ENCODE measurements at places on chromosomes 6 and 20.

- no peak for DNase-seq
Measured at GRCh38 chr6:81683912-81684311, 68.6 kb downstream of the TENT5A start.

GRCh38 chr6:157434349-157435033, 53.5 kb downstream of the ZDHHC14 start:
- no peak for DNase-seq

GRCh38 chr20:44166008-44166407, 21.0 kb downstream of the JPH2 start:
- no peak for DNase-seq

- no peak for DNase-seq
Measured at GRCh38 chr6:37862992-37863391, 43.5 kb downstream of the ZFAND3 start.

DNA sequence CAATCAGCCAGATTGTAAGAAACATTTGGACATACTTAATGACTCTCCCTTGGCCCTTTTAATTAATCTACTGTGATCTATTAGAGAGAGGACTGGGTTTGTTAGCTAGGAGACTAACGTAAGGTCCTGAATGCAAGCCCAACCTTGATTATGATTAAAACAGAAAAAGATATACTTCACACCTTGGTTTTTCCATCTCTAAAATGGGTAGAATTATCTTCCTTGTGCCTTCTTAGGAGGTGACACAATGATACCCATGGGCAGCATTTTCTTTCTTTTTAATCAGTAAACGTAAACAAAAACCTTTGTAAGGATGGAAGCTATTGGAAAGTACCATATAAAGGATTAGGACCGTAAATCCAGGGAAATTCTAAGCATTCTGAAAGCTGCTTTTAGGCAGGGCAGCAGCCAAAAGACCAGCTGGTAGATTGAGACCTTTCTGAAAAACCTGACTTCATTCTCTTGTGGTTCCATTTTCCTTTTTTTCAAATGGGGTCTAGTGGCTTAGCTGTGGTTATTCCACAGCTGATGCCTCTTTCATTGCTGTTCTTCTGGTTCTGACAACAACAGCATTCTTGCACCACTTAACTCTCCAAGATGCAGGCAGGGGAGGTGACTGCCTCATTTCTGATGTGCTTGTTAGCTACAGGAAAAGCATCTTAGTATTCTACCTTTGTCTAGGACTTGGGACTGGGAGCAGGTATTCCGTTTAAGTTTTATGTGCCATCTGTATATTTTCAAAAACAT, 27.4 kb downstream of the RREB1 start:
- no peak for DNase-seq

- DNase-seq, result peak; percentile 49
Measured at GRCh38 chr6:133241901-133242636, 912 bp downstream of the EYA4 start.

GRCh38 chr6:42726026-42726425, 3.6 kb upstream of the PRPH2 start:
- DNase-seq, result no peak

DNA sequence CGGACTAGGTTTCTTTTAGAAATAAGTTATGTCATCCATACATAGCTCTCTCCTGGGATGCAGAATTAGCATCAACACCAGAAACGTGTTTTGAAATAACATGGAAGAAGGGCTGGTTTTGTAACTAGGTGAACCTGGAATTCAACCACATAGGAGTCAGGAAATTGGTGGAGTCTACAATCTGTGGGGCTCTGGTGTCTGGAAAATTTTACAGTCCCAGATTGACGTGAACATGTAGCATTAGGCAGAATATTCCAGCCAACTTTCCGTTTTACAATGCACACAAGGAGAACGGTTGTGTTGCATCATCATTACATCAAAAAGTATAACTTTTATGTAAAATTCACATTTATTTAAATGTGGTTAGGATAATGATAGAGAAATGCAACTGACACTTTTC, 1.9 kb downstream of the KCNQ5 start:
- DNase-seq, result no peak

DNA sequence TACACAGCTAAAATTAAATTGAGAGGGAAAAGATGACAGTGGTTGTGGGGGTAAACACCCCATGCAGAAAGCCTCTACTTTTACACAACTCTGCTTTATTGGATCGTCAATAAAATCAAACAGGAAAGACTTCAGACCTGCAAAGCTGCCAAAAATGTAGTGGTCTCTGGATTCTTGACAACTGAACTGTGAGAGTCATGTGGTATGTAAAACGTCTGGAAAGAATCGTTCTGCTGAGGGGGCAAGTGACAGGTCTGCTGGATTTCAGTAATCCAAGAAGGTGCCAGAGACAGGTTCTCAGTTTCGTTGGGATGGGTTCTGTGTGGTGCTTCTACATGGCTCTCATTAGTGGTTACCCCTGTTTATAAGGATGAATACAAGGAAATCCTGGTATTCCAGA, 63.3 kb downstream of the TSPYL4 start:
- no peak for DNase-seq

GRCh38 chr20:59948828-59949720, 8.9 kb downstream of the FAM217B start:
- DNase-seq, result peak; percentile 21

DNA sequence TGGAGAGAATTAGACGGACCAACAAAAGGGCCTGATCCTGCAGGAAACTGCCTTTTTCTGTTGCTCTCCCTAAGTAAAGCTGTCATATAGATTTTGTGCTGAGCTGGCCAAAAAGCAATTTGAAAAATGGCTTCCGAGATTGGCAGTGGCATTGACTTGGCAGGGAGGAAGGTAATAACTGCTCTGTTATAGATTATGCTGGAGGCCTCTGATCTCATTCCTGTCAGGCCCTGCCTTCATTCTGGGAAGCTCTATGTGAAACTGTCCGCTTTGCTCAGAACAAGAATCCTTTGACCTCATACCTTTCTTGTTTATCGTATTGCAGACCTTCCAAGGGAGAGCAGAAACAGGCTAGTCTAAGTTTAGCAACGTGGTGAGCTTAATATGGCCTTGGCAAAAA, 234.4 kb downstream of the PHACTR1 start:
- no peak for DNase-seq

DNA sequence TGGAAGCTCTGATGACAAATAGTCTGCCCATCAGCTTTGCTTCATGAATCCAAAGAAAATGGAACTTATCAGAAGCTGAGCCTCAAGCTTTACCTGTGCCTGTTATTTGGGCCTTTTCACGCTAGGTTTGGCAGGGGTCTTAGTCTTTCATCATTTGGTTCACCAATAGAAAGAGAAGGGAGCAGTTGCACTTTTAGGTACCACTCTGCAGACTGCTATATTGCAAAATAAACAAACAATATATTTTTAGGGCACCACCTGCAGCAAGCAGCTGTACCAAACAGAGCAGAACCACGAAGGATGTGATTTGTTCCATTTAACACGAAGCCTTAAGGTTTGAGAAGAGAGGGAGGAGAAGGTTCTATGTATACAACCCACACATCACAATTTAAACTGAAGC, 291.4 kb upstream of the RNF217 start:
- no peak for DNase-seq

DNA sequence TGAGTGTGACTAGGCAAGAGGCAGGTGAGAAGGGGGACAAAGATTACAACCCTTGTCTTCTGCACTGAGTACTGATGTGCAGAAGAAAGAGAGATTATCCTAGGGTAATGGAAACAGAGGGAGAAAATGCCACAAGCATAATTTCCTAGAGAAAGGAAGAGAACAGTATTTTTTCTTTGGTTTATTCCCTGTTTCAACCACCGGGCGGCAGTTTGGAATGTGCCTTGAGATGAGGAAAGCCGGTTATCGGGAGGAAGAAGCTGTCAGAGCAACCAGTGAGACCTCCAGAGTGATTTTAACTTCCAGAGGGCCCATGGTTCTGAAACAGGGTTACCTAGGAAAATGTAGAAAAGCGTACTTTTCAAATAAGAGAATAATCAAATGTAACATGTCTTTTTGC, 121.4 kb downstream of the REV3L start:
- peak; percentile 58 for DNase-seq

DNA sequence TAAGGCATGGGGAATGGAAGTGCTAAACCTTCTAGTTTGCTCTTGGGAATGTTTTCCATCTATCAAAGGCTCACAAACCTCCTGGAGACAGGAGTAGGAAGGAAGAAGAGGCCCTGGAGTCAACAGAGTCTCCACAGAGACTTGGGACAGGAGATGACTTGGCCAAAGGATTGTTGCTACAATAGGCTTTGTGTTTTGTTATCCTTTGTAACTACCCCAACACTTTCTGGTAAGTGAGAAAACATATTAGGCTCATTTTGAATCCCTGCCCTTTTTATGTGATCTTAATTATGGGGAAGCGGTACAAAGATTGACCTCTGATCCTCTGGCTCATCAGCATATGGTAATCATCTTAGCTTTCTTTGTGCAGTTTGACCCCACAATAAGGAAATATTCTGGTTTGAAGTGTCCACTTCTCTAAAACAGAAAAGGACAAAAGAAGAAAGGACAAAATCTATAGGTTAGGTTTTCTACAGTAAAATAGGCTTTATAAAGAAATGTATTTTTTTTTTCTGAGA, 24.1 kb upstream of the GTF3C6 start:
- DNase-seq, result no peak

- DNase-seq, result peak; percentile 47
Measured at GRCh38 chr20:12177657-12178293, 260.1 kb downstream of the BTBD3 start.

DNA sequence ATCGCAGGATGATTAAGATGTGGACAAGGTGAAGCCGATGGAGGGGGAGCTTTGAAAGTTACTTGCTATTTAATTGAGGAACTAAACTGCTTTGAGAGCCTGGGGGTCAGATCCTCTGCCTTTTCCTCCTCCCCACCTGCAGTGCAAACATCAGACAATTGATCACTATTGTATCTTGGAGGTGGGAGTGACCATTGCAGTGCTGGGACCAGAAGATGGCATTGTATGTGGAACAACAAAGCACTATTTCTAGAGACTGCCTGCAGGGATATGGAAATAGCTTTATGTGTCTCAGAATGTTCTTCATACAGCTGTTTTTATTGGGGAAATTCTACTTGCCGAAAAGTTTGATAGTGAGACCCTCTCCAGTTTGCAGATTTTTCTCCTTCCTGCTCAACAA, 4.2 kb downstream of the MOG start:
- no peak for DNase-seq

- DNase-seq, result no peak
Measured at GRCh38 chr6:47109281-47109680, 67.1 kb upstream of the ADGRF1 start.

DNA sequence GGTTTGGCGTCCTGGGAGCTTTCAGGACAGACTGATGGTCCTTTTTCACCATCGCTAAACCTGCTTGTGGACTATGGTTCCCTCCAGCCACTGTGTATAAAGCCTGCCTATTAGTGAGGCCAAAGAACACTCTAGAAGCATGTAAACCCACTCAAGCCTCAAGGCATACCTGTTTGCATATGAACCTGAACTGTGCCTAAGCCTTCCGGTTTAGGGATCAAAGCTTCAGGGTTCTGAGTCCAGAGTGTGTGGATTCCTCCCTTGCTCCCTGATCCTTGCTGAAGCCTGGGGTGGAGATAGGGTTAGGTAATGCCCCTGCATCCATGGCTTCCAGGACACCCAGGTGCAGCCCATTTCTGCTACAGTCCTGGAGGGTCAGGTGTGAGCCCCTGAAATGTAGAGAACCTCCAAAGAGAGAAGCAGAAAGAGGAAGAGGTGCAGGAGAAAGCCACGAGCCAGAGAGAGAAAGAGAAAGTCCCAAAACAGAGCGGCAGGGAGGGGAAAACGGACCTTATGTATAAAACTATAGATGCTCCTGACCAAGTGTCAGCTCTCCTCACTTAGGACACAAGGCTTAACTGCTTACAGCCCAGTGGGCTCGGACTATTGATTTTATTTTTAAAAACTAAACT, 93.3 kb downstream of the SCML4 start:
- no peak for DNase-seq

- peak; percentile 75 for DNase-seq
Measured at GRCh38 chr20:24629668-24630067, 160.2 kb downstream of the SYNDIG1 start.

- no peak for DNase-seq
Measured at GRCh38 chr6:5090603-5091002, 5.5 kb downstream of the PPP1R3G start.

- DNase-seq, result no peak
Measured at GRCh38 chr20:53020376-53020775, 48.2 kb downstream of the TSHZ2 start.

DNA sequence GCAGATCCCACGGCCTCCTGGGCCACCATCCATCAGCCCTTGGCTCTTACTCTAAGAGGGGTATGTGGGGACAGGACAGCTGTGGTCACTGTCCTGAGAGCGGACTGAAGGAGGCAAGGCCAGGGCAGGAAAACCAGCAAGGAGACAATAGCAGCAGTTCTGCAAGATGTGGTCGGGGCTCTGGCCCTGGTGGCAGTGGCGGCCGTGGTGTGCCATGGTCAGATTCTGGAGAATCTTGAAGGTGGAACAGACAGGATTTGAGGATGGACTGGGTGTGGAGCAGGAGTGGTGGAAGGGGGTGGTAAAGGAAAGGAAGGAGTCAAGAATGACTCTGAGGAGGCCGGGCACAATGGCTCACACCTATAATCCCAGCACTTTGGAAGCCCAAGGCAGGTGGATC, 5.9 kb upstream of the MAP1LC3A start:
- no peak for DNase-seq

DNA sequence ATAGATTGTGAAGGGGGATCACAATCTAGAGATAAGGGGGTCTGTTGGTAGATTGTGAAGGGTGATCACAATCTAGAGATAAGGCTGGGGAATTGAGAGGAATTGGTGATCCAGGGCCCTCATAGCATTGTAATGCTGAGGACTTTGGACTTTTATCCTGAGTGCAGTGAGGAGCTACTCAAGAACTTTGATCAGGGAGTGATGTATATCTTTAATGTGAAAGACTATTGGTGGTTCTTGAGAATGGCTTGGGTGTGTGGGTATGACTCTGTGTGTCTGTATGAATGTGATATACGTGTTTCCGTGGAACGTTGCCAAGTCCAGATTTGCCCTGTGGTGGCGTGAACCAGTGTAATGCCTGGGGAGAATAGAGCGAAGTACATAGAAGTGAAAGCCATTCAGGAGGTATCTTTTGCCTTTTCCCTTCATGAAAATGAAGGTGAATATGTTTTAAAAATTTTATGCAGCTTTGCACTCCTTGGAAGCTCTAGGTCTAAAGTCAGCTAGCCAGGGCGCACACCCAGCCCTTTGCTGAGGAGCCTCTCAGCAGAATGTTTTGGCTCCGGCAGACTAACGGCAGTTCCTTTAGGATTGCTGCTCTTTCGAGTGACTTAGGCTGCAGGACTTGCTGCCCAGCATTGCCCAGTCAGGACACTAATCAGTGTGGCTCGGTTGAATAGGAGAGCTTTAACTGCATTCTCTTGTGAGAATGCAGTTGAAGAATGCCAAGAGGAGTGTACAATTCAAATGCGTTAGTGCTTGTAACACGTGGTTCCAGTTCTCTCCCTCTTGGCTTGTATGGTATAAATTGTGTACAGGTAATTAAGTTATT, 3.5 kb downstream of the ZFAND3 start:
- peak; percentile 69 for DNase-seq

- DNase-seq, result no peak
Measured at GRCh38 chr6:2746557-2747061, 4.1 kb downstream of the MYLK4 start.
